EL (cell line): ENCODE measurements at places on chromosomes 7 and 10.

- peak; percentile 28 for DNase-seq
Measured at GRCh38 chr10:87925570-87925969, 62.1 kb downstream of the PTEN start.

GRCh38 chr10:32379318-32379949 is 32.5 kb upstream of the EPC1 start:
- peak; percentile 56 for DNase-seq

DNA sequence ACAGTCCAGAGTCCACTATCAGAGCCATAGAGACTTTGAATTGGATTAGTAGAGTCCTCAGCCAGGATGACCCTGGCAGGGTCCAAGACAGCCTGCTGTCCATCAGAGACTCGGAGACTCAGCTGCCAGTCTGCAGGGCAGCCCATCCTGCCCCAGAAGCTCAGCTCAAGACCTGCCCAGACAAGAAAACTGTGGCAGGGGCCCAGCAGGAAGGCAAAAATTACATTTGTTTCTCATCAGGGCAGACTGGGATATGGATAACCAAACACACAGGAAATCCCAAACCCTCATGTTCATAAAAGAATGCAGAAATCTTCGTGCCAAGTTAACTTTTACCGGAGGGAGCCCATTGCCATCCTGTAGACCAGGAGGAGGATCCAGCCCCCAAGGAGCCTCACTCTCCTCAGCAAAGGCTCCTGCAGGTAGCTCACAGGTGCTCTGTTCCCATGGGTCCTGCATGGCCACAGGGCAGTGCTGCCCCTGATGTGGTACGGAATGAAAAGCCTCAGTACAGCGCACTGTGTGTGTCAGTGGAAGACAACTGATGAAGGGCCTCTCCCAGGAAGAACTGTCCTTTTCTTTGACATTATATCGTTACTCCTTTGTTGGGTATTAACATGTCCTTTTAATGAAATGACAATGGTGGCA is 222.2 kb downstream of the KCNMA1 start:
- peak; percentile 41 for DNase-seq

GRCh38 chr7:52151559-52151958 is 835.0 kb upstream of the COBL start:
- DNase-seq = no peak

GRCh38 chr10:77506517-77507200 is 130.9 kb downstream of the KCNMA1 start:
- no peak for DNase-seq

DNA sequence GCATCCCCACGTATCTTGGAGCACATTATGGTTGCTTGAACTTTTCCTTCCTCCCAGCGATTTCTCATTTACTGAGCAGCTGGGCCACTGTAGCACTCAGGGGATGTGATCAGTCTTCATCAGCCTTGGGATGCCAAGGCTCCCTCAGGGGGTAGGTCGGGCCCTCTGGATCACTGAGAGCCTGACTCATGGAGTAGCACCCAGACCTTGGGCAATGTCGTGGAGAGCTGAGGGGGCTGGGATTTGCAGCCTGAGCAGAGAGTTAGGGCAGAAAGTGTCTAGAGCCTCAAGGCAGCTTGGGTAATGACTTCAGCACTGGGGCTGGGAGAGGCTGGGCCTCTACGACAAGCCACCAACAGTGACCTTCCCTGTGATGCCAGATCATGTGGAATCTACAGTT is 86.5 kb upstream of the CXCL12 start:
- DNase-seq = peak; percentile 81

GRCh38 chr7:151432658-151433521 is 7.1 kb downstream of the CRYGN start:
- DNase-seq = no peak

DNA sequence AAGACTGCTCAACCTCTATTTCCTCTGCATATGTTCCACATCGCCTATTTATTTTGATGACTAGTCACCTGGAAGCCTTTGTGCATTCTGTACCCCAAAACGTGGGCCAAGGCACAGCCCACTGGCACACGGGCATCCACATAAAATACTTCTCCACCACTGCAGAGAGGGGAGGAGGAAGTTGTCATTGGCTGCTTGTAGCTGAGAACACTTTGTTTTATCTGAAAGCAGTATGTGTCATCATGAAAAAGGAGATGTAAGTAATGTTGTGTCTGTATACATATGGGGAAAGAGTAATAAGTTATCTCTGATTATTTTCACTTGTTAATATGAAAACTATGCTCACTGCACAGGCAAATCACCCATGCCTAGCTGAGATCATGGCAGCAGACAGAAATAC is 48.2 kb upstream of the AMPH start:
- DNase-seq = no peak
